Effector CD8-positive, alpha-beta T cell (primary cell): ENCODE measurements at places on chromosomes 11 and 22.
A peak's percentile ranks its signal among the peaks of the same experiment; 100 is the strongest.

DNA sequence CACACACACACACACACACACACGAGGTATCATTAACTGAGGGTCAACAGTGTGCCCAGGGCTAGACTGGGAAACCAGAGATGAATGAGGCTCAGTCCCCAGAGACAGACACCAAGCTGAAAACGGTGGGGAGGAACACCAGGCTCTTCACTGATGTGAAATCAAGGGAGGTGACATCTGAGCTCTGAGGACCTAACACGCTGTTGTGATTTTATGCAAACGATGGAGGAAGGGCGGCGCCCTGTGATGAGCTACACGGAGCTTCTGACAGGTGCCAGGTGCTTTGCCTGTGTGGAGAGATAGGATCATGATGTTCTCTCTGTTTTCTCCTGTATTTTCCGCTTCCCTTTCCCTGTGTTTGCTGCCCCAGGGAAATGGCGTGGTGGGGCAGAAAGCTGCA is 6.5 kb upstream of the CYB5R3 start:
- no peak for DNase-seq

DNA sequence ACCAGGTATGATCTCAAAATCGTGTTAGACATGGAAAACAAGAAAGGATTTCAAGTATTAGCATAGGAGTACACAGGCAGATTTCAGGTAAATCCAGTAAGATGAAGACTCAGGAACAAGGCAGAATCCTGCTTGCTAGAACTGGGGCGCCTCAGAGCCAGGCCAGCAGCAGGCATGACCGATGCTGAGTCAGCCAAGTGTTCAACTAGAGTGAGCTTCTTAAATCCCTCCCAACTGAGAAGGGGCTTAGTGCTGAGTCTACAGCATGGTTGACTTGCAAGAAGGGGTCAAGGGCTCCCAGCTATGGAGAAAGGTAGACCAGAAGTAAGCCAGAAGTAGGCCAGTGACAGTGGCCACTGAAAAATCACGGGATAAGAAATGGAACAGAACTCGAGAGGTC is 12.4 kb downstream of the GRAP2 start:
- DNase-seq = no peak

DNA sequence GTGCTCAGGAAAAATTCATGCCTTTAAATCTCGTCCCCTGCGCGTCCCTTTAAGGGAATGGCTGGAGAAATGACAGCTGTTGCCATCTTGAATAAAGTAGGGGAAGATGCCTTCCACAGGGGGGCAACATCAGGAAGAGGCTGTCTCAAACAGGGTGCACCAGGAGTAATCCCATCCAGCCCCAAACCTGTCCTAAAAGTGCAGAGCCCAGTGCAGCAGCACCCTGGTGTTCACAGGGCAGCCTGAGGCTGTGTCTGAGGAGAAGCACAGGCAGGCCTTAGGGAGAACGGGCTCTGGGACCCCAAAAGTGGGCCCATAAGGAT is 10.8 kb upstream of the C11orf96 start:
- DNase-seq = no peak

GRCh38 chr22:46068181-46068592 is 82.1 kb upstream of the PPARA start:
- no peak for DNase-seq

GRCh38 chr11:110422306-110422905 is 7.3 kb upstream of the FDX1 start:
- no peak for DNase-seq

GRCh38 chr11:117832511-117832910 is 8.0 kb upstream of the FXYD2 start:
- DNase-seq = no peak

DNA sequence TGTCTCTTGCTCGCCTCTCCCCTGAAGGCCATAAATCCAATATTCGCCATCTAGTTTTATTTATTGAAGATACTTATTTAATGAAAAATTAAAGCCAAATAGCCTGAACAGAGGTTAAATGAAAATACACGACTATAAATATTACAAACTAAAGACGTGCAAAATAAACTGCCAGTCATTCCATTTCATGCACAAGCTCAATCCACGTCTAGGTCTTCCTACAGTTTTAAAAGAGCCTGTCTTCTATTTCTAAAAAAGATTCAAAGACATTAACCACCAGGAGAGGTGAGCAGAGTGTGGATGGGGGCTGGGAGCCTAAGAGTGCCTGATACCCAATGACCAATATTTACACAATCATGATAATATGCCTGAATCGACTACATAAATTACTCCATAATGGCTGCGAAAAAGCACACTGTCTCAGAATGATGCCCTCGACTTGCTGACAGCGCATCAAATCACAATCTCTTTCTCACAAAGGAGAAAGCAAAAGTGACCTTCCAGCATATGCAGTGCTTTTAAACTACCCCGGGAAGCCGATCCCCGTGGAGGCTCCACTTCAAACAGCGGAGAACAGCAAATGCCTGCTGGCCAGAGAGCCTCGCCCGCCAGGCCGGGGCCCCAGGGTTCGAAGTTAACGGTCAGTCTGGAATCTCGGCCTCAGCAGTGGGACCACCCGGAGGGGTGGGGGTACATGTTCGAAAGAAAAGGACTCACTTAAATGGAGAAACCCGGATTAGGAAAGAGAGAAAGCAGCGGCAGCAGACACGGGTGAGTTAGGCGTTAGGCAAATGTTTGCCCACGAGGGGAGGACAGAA is 1.7 kb downstream of the FCHSD2 start:
- no peak for DNase-seq

DNA sequence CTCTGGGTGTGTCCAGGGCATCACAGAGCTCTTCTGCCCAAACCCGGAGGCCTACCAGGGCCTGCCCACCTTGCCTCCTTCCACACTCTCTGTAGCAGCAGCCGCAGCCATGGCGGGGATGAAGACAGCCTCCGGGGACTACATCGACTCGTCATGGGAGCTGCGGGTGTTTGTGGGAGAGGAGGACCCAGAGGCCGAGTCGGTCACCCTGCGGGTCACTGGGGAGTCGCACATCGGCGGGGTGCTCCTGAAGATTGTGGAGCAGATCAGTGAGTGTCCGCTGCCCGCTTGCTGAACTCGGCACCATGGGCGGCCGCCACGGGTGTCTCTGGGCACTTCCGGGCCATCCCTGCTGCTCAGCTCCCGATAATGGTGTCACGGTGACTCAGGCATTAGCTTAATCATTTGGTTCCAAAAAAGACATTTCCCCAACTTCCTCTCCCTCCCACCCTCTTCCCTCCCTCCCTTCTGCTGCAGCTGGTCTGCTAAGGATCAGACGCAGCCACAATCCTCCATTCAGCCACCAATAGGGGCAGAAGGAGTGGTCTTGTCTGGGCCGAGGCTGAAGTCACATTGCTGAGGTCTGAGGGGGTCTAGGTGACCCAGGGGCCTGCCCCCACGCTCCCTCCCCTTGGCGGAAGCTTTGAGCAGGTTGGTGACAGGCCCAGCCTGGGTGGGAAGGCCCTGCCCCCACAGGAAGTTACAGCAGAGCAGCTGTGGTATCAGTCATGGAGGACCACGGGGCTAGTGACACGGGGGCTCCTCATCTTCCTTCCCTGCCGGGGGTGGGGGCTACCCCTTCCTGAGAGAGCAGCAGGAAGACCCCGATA is 950 bp downstream of the FERMT3 start:
- DNase-seq = peak; percentile 38

DNA sequence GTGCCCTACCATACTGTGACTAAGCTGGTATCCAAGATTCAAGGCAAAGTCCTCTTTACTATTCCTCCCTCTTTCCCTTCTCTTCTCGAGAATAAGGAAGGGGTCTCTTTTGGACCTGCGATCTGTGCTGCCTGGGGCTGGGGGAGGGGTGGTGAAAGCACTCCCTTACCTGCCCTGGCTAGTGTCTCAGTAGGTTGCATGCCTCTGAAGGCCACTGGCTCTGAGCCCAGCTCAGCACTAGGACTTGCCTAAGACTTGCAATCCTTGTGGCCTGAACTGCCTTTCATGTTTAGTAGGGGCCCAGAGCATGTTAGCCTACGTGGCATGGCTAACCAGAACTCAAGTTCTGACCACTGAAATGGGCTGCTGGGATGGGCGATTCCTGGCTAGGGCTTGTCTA is 13.0 kb upstream of the REXO2 start:
- no peak for DNase-seq

- DNase-seq = no peak
These were observed 19.1 kb upstream of the BSX start for GRCh38 chr11:123000721-123001120.

- no peak for DNase-seq
These were observed 76.0 kb downstream of the HSD17B12 start for GRCh38 chr11:43756575-43756974.

- no peak for DNase-seq
These were observed 12.1 kb downstream of the PRG3 start for GRCh38 chr11:57368845-57369232.

DNA sequence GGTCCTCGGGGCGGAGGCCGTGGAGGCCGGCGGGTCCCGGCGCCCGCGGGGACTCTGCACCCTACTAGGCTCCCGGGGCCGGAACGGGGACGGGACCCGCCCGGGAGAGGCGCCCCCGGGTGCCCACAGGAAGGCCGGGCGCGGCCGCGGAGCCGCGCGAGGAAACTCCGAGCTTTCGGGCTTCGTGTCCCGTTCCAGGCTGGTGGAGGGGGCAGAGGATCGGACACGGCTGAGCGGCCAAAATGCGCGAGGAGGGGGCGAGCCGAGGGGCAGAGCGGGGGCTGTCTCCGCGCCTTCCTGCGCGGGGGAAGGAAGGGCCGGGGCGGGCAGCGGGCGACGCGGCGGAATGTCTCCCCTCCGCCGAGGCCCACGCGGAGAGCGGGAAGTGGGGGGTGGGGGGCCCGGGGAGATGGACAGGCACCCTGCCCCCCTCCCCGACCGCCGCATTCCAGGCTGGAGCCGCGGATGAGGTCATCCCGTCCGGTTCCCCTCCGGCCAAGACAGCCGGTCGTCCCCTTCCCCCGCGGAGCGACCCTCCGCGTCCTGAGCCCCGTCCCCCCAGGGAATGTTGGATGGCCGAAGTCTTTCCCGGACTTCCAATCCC is 430 bp downstream of the CDC42EP1 start:
- DNase-seq = no peak

GRCh38 chr11:36061471-36061870 is 117.6 kb downstream of the LDLRAD3 start:
- no peak for DNase-seq

- no peak for DNase-seq
These were observed 69.4 kb downstream of the FLI1 start for GRCh38 chr11:128763224-128763623.

DNA sequence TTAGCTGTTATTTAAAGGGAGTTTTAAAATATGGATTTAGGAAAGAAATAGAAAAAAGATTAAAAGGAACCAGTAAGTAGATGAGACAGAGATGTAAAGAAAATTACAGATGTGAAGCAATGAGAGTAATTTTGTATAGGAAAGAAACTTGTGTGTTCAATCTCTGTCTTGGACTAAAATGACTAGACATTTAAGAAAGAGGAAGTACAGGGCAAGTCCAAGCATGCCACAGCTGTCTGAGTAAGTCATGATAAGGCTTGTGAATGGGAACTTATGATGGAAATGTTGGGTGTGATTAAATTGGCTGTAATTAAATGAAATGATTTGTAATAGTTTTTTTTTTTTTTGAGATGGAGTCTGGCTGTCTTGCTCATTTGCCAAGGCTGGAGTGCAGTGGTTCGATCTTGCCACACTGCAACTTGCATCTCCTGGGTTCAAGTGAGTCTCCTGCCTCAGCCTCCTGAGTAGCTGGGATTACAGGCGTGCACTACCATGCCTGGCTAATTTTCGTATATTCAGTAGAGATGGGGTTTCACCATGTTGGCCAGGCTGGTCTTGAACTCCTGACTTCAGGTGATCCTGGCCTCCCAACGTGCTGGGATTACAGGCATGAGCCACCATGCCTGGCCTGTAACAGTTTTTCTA is 5.9 kb upstream of the ACY3 start:
- no peak for DNase-seq

- no peak for DNase-seq
These were observed 239.9 kb upstream of the ZC3H12C start for GRCh38 chr11:109853156-109853776.

DNA sequence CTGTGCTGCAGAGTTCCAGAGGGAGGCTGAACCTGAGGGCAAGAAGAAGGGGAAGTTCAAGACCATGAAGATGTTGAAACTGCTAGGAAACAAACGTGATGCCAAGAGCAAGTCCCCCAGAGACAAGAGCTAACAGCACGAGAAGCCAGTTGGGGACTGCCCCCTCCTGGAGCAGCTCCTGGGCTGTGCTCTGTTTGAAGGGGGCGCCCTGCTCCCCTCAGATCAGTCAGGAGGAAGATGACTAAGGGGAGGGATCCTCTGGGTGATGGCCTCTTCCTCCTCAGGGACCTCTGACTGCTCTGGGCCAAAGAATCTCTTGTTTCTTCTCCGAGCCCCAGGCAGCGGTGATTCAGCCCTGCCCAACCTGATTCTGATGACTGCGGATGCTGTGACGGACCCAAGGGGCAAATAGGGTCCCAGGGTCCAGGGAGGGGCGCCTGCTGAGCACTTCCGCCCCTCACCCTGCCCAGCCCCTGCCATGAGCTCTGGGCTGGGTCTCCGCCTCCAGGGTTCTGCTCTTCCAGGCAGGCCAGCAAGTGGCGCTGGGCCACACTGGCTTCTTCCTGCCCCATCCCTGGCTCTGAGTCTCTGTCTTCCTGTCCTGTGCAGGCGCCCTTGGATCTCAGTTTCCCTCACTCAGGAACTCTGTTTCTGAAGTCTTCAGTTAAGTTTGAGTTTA is 12.6 kb downstream of the C22orf23 start:
- DNase-seq = no peak

- no peak for DNase-seq
These were observed 142.0 kb downstream of the BRD1 start for GRCh38 chr22:49685686-49686085.

DNA sequence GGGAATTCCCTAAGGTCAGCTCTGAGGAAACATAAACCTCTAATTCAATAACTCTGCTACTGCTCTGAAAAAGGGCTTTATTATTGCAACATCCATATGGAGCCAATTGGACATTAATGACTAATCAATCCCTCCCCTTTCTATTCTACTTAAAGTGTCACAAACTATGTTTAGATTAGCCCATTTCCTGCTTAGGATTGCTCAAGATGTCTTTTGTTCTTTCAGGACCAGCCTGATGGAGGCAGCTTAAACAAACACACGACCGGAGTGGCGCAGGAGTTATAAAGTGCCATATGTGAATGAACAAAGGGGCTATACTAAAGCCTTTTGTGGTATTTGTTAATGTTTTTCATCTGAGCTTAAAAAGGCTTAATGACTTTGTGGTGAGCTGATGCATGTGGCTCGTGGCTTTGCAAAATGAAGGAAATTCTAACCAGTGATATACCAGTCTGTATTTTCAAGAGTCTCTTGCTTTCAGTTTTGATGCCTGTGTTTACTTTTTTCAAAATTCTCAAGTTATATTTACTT is 354.4 kb downstream of the SOX6 start:
- no peak for DNase-seq

GRCh38 chr22:35051013-35051535 is 14.9 kb upstream of the ISX start:
- DNase-seq = no peak

DNA sequence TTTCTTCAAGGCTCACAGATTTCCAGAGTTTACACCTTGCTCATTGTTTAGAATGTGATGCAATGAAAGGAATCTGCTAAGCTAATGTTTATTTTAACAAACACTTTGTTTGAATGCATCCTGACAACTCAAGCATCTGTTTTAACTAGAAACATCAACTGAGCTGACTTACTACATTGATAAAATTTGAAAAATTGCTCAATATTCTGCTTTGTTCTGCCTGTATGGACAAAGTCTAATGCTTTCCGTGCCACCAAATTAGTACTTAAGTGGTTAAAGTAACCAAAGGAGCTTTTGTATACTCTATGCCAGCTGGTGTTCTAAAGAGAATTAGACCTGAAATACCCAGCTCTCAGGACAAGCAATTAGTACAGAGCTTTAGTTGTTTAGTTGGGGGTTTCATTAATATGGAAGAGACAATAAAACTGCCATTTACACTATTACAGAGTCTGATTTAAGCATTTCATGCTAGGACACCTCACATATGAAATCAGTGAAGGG is 105.2 kb downstream of the MAML2 start:
- no peak for DNase-seq
